Spinal cord (tissue), 10 donors: ENCODE measurements at places on chromosomes 7 and 10. TPM values are rescaled to one million over a fixed set of nuclear protein-coding genes. Genes with fewer than 3 reads are reported as not detected.

GRCh38 chr7:100565133-100565571, 8.5 kb downstream of the SAP25 start:
- no peak for DNase-seq

- no peak for DNase-seq
Measured at GRCh38 chr10:101446071-101446470, 92.1 kb downstream of the BTRC start.

DNA sequence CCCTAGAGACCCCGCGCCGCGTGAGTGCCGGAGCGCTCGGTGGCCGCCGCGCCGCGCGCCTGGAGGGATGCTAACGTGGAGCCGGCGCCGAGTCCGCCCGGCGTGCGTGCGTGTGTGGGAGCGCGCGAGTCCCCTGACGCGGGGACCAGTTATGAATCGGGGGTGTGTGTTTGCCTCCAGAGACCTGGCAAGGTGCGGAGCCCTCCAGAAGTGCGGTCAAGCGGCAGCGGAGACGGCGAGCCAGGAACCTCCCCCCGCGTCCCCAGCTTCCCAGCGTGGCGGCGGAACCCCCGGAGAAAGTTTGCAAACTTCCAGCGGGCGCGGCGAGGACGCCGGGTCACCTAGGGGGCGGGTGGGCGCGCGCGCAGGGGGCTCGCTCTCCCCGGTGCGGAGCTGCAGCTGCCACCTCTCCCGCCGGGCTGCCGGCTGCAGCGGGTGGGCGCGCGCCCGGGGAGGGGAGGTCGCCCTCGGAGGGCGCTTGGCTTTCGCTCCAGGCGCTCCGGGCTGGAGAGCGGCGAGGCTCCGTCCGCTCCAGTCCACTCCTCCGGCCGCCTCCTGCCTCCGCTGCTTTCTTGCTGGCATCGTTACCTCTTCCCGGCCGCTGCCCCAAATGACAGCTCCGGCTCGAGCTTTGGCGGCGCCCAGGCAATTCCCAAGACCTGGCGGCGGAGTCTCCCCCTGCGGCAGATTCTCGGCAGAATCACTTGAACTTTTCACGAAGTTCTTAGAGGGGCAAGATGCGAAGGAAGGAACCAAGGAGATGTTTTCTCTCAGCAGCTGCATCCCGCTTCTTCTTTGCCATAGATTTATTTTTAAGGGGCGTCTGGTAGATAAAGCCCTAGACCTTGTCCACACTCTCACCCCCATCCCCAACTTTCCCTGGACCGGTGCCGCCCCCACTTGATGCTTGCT, 2.3 kb upstream of the CREB5 start:
- no peak for DNase-seq

Gene CHCHD3
- 71.0 TPM for total RNA-seq

Gene MGMT
- 31.9 TPM for total RNA-seq

Gene IFIT1
- total RNA-seq: 57.2 TPM

DNA sequence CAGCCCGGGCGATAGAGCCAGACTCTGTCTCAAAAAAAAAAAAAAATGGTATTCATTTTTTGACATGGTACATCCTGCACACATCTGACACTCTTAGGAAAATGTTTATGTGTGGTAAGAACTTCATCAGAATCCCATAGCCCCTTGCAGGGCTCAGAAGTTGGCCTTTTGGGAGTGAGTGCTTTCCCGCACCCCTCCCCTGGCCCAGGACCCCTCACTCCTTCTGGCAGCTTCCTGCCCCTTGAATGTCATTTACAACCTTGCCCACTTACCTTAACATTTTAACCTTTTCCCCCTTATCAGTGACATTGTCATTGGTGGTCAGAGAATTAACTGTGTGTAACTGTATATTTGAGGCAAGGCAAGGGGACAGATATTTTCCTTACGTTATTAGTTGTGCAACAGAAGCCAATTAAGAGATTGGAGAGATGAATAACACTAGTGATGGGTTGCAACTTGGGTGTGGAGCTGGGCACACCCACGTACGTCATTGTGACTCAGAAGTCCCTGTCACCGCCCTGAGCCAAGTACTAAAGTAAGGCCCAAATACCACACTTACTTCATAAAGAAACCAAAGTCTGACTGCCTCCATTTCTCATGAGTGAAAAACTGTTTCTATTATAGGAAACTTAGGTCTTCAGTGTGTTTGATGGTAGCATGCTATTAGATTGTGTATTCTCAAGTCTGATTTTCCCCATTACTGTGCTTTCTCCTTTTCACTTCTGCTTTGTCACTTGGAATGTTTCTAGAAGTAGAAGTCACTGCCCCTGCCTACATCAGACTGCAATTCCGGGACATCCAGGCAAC, 31.6 kb downstream of the OGDH start:
- no peak for DNase-seq

Gene ERVW-1
- total RNA-seq: 0.11 TPM

Gene OR2F1
- not detected for total RNA-seq

GRCh38 chr7:122291189-122291588, 13.4 kb downstream of the FEZF1 start:
- no peak for DNase-seq

Gene MRPS24
- total RNA-seq: 103 TPM

GRCh38 chr10:8085251-8085650, 30.8 kb downstream of the GATA3 start:
- DNase-seq: no peak

DNA sequence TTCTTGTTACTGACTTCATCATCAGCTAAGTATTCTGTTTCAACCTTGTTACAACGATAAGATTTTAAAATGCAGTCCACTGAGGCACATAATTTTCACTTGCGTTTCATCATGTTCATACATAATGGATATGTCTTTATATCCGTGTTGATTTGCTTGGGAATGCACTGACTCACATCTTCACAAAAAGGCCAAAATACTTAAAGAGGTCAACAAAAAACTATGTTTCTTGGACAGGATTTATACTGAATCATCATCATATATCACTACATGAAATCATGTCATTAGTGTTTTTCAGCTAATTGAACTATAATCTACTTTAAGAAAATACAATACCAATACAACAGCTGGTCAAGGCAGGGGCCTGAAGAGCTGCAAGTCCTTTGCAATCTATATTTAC, 324.5 kb upstream of the KLF6 start:
- DNase-seq: no peak

GRCh38 chr7:99456288-99456687, 9.7 kb downstream of the ATP5MF start:
- DNase-seq: no peak

DNA sequence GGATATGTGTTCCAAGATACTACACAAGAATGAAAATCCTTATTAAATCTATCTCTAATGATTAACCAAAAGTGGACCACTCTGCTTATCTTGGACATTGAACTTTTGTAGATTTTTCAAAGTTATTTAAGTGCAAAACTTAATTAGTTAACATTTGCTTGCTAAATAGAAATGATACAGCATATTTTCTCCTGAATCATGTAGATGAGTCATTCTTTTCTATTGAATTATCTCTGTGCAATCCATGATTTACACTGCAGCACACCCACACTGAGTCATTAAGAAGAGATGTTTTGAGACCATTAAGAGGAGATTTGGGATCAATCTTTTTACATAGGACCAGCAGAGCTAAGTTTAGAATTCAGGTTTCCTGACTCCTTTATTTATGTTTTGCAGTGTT, 6.6 kb upstream of the ABCC2 start:
- no peak for DNase-seq

Gene SMURF1
- 22.7 TPM for total RNA-seq

- no peak for DNase-seq
Measured at GRCh38 chr10:5585517-5586206, 60.9 kb downstream of the CALML3 start.

DNA sequence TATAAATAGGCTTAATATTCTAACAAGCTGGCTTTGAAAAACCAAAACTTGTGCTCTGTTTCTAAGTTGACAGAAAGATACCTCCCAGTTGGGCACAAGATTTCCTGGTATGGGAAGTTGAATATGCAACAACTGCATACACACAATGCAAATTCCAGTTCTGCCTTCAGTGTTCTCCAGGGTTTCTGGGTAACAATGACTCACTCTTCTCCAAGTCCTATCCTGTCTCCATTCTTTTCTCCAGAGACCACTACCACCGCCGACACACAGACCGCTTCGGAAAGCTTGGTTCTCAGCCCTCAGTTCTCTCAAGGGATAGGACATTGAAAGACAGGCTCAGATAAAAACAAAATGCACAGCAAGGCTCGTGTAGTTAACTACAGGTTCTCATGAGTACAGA, 12.2 kb downstream of the PDE1C start:
- no peak for DNase-seq

DNA sequence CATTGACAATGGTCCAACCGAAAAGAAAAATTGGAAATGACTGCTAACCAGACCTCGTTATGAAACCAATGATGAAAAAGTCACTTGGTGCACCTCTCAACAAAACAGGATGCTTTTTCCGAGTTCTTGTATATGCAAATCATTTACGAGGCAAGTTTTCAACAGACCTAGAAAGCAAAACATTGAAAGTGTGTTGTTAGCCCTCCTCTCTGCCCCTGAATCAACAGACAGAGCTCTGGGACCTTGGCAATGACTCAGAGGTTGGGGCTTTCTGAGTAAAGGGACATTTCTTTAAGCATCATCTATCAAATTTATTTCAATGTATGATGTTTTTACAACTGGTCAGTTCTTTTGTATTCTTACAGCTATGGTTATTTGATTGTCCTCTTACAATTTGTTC, 16.3 kb upstream of the DKK1 start:
- DNase-seq: no peak

DNA sequence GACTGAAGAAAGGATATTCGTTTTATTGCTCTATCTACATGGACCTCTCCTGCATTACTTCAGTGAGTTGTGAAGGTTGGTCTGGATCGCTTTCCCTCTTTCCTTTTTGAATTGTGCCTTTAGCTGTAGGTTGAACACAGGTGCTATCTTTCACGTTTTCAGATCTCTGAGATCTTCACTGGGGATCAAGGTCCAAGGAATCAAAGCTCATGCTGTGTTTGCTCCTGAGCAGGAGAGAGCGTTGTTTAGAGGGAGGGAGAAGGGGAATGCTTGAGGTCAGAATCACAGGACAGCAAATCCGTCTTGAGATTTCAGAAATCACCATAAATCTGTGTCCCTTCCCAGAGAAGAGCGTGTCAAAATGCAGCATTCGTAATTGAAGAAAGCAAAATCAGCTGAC, 105.0 kb downstream of the INSYN2A start:
- no peak for DNase-seq

GRCh38 chr7:64849250-64849923, 53.7 kb upstream of the ZNF273 start:
- no peak for DNase-seq

- no peak for DNase-seq
Measured at GRCh38 chr7:71560354-71560995, 428.5 kb downstream of the GALNT17 start.

DNA sequence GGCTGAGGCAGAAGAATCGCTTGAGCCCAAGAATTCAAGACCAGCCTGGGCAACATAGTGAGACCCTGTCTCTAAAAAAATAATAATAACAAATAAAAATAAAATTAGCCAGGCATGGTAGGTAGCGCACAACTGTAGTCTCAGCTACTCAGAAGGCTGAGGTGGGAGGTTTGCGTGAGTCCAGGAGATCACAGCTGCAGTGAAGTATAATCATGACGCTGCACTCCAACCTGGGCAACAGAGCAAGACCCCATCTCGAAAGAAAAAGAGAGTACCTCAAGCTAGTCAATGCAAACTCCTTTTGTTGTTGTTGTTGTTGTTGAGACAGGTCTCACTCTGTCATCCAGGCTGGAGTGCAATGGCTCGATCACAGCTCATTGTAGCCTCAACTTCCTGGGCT, 34.0 kb upstream of the NFE2L3 start:
- no peak for DNase-seq

Gene PPP1R9A
- total RNA-seq: 69.9 TPM

DNA sequence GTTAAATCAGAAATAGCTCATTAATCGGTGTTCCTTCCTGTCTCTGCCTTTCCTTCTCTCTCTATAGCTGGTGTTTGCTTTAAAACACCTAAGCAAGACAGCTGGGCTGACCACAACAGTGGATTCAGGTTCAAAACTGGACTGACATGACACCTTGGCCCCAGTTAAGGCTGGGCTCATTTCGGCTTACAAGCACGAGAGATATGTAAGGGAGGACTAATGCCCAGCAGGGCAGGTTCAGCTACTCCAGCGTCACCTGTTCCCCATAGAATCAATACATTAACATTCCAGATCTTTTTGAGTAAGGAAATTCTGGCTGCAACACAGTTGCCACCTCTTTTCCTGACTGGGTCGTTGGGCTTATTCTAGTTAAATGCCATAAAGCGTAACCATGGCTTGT, 323.0 kb upstream of the AOAH start:
- DNase-seq: no peak

Gene ST7
- 27.0 TPM for total RNA-seq

DNA sequence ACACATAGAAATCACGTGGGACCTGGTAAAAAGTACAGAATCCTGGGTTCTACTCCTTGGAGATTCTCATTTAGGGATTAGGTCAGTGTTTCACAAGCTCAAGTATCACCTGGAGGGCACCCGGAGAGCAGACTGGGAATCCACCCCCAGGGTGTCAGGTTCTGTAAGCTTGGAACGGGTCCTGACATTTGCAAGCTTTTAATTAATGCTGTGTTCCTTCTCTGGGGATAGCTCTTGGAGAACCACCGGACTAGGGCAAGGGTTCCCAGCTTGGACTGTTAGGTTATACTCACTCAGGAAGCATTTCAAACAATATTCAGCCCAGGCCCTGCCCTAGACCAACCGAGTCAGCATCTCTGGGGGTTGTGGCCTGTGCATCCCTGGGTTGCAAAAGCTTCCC, 23.0 kb downstream of the TCF7L2 start:
- no peak for DNase-seq

- DNase-seq: no peak
Measured at GRCh38 chr10:118286051-118286838, 55.9 kb downstream of the FAM204A start.

DNA sequence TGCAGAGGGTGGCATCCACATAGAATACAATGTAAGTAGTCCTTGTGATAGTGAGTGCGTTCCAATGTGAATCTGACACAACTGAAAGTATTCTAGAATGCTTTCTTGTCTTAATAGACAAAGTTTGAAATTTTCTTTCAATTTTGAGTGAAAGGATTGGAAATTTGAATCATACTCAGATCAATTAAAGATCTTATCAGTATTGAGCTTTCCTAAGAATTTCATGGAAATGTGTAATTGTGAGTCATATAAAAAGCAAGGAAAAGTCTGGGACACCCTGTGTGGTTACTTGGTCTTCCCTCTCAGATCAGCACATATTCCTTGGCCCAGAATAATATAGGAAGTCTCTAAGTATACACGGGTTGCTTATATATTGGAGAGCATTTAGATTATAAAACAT, 99.1 kb downstream of the MBL2 start:
- no peak for DNase-seq
